T-helper 22 cell (primary cell): ENCODE measurements at places on chromosomes 2 and 18.

GRCh38 chr2:216399621-216400020, 12.7 kb upstream of the SMARCAL1 start:
- DNase-seq: no peak

- DNase-seq: no peak
Measured at GRCh38 chr2:227607941-227608340, 6.7 kb downstream of the SCYGR3 start.

DNA sequence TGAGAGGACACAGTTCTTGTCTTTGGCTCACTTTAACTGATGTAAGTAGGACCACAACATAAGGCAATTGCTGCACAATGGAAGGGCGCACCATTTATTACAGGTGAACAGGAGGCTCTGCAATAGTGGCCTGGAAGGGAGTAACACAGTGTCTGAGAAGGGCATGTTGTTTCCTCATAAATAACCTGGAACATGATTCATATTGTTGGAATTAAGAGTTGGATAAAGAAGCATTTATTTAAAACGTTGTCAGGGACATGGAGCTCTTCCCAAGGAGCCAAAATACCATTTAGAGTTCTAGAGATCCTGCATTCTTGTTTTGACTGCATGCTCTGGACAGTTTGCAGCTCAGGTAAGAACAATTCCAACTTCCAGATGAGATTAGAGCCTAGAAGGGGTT, 110.4 kb downstream of the PLCL1 start:
- no peak for DNase-seq

DNA sequence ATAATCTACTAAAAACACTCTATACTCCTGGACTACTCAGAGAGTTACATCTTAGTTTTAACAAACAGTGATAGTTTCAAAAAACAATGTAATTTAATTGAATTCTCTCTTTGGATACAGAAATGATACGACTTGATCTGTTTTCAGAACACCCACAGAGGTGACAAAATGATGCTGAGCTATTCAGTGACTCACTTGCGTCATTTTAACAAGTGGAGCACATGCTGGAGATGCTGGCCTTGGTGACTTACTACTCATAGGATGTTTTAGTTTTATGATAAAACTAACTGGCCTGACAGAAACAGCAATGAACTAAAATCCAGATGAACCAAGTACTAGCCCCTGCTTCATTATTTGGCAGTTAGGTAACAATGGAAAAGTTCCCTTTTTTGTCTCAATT, 101.3 kb upstream of the ITGB6 start:
- DNase-seq: no peak

GRCh38 chr2:21118302-21118920, 5.4 kb upstream of the TDRD15 start:
- no peak for DNase-seq

- no peak for DNase-seq
Measured at GRCh38 chr2:72330652-72331051, 183.0 kb upstream of the CYP26B1 start.

GRCh38 chr2:141595316-141595920, 535.4 kb downstream of the LRP1B start:
- no peak for DNase-seq

- DNase-seq: no peak
Measured at GRCh38 chr18:63881851-63882250, 5.7 kb upstream of the SERPINB2 start.

DNA sequence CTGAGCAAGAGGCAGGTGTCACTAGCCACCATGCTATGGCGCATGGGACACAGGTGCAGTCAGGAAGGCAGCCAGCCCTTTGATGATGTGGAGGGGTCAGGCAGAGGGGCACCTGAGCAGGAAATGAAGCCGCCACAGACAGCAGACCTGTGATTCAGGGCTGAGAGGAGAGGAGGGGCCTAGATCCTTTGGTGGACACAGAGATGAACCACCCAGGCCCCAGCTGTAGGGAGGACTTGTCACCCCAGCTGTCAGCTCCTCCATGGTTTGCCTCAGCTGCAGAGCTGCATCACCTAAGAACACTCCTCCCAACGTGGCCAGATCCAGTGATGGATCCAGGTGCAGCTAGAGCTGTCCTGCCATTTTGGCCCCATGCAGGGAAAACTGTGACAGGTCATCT, 11.6 kb downstream of the ASB18 start:
- DNase-seq: no peak

GRCh38 chr2:195596840-195597239, 60.2 kb upstream of the SLC39A10 start:
- DNase-seq: no peak

DNA sequence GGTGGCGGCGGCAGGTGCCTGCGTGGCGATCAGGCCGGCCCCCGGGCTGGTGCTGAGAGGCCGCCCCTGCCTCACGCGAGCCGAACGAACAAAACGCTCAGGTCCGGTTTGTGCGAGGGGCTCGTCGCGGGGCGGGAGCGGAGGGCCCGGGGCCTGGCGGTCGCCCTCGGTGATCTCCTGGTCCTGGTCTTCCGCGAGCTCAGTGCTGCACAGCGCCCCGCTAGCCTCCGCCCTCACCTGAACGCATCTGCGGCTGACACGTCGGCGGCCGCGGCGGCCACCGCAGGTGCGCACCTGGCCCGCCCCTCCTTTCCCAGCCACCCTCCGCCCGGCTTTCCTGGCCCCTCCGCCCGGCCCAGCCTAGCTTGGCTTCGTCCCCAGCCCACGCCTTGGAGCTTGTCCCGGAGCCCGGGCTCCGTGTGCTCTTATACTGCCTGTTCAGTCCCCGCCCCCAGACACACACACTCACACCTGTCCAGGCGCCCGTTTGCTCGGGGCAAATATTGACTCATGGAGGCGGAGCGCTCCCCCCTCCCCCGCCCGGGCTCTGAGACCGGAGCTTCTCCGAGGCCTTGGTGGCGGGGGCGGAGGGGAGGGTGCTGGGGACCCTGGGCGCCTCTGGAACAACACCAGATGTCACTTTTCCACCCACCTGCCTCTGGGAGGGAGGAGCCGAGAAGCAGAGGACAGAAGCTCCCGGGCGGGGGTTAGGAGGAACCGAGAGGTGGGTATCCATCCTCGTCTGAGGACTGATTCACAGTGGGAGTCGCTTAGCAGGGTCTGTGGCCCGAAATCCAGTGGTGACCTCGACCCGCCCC, 8.6 kb upstream of the CRYBA2 start:
- DNase-seq: no peak

DNA sequence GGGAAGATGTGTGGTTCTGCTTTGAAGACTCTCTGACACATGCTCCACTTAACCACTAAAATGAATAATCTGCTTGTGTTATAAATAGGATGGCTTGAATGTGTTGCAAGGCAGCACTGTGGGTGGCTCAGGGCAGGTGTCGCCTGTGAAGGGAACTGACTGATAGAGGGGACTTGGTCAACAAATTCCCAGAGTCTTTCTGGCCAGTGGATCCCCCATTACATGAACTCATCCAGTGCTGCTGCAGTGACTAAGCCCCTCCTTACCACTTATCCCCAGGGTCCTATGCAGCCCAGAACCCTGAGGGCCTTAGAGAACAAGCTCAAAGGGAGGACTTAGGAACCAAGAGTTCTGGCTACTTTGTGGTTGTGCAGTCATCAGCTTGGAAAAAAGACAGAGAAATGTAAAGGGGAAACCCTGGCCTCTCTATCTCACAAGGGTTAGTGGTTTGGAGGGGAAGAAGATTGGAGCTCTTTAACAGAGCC, 226.2 kb upstream of the TNP1 start:
- DNase-seq: no peak

DNA sequence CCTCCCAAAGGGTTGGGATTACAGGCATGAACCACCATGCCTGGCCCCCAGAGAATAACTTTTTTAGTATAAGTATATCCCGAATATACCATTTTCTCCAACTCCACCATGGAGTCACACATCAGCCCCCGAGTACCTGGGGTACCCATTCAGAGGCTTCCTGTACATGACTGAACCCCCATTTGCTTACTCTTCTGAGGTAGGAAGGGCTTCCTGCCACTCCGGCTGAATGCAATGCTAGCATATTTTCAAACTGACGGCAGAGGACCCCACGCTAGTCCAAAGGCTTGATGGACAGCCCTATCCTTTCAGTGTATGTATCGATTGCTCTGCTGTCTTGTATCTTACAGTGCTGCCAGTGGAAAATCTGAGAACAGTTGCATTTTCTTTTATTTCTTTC, 220.6 kb upstream of the SH3BP4 start:
- DNase-seq: no peak

- no peak for DNase-seq
Measured at GRCh38 chr2:64828261-64828660, 160.9 kb upstream of the SLC1A4 start.

DNA sequence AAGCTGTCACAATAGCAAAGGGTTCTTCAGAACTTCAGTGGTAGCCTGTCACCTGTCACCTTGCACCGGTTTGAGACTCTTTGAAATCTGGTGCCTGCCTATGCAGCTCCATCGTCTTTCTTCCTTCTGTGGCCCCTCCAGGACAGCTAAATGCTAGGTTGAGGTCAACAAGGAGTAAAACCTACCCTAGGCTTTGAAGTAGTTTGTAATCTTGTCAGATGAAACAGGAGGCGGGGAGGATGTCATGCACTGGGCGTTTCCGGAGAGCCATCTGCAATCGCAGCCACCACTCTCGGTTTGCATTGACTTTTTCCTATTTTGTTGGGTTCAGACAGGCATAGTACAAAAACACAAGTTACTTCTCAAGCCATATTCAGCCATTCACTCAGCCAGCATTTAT, 116.7 kb downstream of the LPIN1 start:
- no peak for DNase-seq

DNA sequence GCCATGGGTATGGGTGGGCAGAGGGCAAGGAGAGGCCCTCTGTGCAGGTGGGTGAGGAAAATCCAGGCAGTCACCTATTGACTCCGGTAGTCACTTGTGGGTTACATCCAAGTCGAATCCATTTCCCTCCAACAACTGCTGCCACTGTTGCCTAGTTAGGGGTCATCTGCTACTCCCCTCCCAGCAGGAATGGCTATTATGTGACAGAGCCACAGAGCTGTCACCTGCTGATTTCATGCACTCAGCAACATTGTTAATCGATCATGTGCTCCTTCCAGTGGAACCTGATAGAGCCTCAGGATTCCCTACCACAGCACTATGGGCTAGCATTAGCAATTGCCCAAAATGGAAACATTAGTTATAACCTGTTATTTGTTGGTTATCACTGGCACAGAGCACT, 31.4 kb downstream of the POLR1A start:
- no peak for DNase-seq

GRCh38 chr2:219576505-219577388, 4.6 kb downstream of the INHA start:
- no peak for DNase-seq

- no peak for DNase-seq
Measured at GRCh38 chr2:217935901-217936684, 66.7 kb downstream of the TNS1 start.

DNA sequence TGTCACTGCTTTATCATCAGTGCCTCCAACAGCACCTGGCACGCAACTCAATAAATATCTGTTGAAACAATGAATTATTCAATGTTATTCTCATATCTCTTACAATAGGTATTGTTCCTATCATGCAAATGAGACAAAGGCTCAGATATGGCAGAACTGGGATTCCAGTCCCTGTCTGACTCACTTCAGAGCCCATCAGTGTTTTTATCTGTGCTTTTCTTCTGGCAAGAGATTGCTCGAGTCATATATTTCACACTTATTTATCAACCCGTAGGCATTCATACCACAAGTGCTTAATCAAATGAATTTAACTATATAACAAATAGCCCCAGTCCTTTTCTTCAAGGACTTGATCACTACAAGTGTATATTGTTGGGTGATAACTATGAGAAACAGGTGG, 76.4 kb upstream of the TSPYL6 start:
- DNase-seq: no peak

GRCh38 chr2:189024901-189025618, 50.9 kb downstream of the COL3A1 start:
- DNase-seq: no peak

DNA sequence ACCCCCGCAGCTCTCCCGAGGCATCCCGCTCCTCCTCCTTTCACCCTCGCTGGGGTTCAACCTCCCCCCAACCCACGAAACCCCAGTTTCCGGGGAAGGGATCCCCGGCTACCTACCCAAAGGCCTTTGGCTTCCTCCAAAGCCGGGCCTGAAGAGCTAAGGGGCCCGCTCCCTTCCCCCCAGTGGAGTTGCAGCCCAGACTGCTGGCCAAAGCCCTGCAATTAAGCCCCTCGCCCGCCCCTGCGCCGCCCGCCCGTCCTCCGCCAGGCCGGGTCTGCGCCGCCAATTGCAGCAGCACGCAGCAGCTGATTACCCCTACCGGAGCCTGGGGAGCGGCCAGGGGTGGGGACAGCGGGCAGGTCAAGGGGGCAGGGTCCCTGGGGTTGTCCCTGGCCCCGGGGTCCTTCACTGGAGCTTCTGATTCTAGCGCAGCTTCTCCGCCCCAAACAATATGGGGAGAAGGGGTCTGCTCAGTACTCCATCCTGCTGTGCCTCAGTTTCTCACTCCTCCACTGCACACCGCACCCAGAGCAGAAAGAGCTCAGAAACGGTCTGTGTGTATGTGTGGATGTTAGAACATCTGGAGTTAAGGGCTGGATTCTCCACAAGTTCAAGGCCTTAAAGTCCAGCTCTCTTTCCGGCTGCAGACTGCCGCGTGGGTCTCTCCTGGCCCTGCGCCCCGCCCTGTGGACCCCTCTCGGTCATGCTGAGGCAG, 16.9 kb downstream of the WNT10A start:
- DNase-seq: no peak

DNA sequence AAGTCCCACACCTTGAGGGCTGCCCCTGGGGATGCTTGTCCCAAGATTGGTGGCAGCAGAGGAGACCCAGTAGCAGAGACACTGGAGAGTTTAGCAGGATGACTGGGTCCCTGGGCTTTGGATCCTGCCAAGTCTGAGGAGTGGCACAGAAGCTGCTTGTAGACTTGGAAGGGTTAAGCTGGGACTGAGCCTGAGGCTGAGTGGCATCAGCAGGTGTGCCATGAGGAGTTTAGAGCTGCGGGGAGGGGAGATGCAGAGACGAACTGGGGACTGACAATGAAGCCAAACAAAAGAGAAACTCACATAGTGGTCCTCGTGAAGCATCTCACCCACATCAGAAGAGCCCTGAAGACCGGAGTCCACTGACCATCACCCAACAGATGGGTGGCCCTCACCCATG, 329.7 kb upstream of the KLHL29 start:
- no peak for DNase-seq

GRCh38 chr2:75023666-75024455, 65.4 kb downstream of the POLE4 start:
- DNase-seq: no peak

DNA sequence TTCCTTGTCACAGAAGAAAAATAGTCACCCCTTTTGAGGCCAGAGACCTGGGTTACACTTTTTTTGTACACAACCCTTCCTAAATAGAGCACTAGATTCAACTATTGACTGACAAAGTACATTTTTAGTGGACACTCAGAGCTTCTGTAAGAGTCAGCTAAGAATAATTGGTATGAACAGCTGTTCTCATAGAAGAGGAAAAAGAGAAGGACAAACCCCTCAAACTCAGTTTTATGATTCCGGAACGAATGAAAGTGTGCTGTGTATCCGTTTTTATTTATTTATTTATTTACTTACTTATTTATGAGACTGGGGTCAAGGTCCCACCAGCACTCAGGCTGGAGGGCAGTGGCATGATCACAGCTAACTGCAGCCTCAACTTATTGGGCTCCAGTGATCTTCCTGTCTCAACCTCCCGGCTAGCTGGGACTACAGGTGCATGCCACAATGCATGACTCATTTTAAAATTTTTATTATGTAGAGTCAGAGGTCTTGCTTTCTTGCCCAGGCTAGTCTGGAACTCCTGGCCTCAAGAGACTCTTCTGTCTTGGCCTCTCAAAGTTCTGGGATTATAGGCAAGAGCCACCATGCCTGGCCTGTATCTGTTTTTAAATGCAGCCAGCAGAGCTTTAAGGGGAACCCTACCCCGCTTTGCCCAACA, 36.0 kb upstream of the FZD5 start:
- DNase-seq: no peak
